ENCODE measurements at places on chromosomes 11 and 22.

- DNase-seq: no peak
Observed at GRCh38 chr22:35984183-35985175, 44.1 kb downstream of the RBFOX2 start.

DNA sequence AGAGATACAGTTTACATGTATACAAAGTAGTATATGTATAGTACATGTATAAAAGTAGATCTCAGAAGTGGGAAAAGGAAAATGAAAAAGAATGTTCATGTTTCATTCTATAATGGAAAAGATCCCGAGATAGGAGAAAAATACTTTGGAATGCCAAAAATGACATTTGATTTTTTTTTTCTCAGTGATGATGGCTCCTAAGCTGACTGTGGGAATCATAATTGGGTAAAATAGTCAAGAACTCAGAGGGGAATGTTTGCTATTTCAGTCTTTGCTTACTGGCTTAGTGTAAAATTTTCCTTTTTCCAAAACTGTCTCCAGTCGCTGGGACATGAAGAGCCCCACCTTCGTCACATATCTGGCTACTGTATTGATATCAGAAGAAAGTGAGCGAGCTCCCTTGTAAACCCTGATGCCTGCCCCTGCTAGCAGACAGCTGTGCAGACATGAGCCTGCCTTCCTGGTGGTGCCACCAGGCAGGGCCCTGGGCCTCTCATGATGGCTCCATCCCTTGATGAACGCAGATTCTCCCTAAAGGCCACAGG, 944.6 kb downstream of the NTM start:
- no peak for DNase-seq

- DNase-seq: no peak
Observed at GRCh38 chr11:88508759-88509581, 171.4 kb upstream of the CTSC start.

DNA sequence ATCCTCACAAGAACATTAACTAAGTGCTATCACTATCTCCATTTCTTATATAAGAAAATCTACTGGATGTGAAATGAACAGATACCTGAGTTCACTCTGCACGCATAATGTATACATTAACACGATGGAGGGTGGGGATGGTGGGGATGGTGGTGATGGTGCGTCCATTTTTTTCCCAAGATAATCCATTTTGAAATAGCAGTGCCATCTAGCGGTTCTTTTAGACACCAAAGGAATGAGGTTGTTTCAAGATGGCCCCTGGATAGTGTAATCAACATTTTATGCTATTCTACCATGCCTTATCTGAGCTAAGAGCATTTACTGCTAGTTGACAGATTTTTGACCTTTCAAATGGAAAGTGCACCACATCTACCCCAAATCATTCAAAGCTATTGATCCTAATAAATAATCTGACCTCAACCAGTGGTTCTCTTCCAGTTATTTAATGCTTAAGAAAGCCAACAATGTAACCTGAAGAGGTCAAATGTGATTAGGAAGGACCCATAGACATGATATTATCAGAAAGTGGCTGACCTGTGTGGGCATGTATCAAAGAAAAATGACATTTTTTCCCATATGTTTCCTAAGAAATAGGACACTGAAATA, 714.7 kb upstream of the TENM4 start:
- peak; percentile 18 for DNase-seq

- no peak for DNase-seq
Observed at GRCh38 chr22:17952273-17952801, 72.0 kb downstream of the MICAL3 start.

- DNase-seq: no peak
Observed at GRCh38 chr11:68812526-68812925, 29.2 kb downstream of the CPT1A start.

- DNase-seq: no peak
Observed at GRCh38 chr11:7851391-7851790, 54.6 kb upstream of the OR5P2 start.

GRCh38 chr22:24117942-24118341, 63.3 kb upstream of the SUSD2 start:
- DNase-seq: no peak

DNA sequence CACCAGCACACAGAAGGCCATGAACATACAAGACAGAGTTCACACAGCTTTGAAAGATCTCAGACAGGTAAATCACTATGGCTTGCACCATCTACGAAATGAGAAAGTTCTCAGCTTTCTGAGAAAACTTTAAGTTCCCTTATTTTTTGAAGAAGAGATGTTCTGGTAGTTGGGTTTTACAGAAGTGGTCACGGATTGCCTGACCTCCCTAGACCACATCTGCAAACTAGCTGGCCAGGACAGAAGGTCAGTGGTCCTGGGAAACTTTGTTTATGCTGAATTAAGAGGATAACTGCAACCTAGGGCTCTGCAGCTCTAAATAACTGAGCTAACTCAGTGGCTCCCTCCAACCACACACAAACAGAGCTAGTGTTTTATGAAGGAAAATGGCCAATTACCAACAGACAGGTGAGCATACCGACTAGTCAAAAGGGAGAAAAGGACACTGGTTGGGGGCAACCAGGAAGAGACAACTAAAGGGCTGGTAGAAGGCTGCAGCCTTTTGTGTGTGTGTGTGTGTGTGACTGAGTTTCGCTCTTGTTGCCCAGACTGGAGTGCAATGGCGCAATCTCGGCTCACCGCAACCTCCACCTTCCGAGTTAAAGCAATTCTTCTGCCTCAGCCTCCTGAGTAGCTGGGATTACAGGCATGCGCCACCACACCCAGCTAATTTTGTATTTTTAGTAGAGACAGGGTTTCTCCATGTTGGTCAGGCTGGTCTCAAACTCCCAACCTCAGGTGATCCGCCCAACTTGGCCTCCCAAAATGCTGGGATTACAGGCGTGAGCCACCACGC, 8.5 kb upstream of the SCN2B start:
- DNase-seq: no peak

DNA sequence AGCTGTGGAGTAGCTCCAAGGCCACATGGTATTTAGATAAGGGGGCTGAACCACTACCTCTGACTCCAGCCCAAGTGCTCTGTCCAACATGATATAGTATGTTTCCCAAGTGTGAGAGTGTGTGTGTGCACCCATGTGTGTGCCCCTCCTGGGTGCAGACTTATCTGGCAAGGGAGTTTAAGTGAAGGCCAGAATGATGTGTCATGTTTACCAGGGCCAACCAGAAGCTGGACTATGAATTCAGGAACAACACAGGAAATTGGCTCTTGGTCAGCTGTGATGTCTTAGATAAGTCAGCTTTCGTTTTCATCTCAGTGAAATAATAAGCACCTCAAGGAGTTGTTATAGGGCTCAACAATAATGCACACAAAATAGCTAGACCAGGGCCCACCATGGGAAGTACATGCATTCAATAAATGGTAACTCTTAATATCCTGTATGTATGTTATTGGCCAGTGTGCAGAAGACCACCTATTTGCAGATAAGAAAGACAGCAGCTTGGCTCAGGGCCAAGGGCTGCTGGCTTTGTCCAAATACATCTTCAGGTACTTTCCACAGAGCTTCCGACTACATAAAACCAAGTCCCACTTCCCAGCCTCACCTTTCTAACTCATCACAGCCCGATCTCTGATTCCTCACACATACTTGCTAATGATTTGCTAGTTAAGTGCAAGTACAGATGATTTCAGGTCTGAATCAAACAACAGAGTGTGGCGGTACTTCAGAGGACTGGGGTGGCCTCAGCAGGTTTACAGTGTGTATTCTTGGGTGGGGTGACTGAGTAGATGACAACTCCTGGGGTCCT, 120.9 kb downstream of the ME3 start:
- DNase-seq: no peak

DNA sequence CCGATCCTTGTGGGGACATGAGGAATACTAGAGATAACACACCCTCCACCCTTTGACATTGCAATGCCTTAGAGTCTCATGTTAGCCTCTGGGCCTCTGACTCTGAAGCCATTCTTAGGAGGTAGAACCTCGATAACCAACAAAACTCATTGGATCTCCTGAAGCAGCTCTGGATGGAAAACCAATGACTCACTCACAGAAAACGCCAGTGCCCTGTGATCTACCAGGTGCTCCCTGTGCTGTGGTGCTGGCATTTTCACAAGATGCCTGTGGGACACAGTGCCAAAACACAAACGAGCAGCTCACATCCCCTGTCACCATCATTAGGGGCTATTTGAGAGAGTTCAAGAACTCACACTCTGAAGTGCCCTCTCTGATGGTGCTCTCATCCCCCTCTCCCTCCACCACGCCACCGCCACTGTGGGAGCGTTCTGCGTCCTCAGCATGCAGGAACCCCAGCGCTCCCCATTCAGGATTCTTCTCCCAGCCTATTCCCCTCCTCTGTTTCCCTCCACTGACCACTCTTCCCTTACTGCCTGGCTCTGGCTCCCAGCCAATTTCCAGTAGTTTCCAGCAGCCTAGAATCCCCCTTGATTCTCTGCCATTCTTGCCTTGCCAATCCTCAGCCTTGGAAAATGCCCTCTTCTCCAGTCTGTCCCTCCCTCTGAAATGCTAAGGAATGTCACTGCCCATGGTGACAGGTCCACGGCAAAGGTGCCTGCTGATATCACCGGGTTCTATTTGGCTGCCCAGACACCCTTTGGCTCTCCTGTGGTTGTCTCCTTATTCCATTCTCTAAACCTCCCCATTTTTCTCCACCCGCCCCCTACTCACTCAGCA, 4.7 kb upstream of the POLD4 start:
- no peak for DNase-seq

- no peak for DNase-seq
Observed at GRCh38 chr11:45141631-45142030, 4.8 kb upstream of the PRDM11 start.

DNA sequence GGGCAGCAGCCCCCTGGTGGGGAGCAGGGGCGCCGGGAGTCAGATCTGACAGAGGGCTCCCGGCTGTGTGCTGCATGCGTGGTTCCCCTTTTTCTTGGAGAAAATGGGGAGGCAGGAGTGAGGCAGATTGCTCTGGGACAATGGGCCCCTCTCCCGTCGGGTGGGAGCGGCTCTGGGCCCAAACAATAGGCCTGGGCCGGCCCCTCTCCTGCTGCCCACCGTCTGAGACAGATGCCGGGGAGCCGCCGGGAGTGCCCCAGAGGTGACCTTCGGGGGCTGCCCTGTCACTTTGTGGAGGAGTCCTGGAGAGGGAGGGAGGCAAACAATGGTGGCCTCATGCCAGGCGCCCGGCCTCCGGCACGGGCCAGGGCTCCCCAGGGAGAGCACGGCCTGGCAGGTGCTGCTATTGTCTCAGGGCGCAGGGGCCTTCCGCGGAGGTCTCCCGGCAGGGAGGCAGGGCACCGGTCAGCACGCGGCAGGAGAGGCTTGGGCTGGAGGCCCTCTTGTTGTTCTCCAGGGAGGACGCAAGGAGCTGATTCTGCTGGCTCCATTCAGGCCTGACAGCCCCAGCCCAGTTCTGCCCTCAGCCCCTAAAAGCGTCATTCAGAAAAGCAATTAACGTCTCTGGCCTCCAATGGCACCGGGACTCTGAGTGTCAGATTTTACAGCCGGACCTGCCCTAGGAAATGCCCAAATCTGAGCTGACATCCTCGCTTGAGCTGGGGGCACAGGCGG, 44.8 kb downstream of the SMIM38 start:
- no peak for DNase-seq

GRCh38 chr11:45754261-45754709, 50.7 kb upstream of the SLC35C1 start:
- DNase-seq: no peak

- no peak for DNase-seq
Observed at GRCh38 chr11:75345455-75346160, 5.9 kb downstream of the ARRB1 start.

- no peak for DNase-seq
Observed at GRCh38 chr11:129911298-129911697, 15.9 kb upstream of the NFRKB start.

DNA sequence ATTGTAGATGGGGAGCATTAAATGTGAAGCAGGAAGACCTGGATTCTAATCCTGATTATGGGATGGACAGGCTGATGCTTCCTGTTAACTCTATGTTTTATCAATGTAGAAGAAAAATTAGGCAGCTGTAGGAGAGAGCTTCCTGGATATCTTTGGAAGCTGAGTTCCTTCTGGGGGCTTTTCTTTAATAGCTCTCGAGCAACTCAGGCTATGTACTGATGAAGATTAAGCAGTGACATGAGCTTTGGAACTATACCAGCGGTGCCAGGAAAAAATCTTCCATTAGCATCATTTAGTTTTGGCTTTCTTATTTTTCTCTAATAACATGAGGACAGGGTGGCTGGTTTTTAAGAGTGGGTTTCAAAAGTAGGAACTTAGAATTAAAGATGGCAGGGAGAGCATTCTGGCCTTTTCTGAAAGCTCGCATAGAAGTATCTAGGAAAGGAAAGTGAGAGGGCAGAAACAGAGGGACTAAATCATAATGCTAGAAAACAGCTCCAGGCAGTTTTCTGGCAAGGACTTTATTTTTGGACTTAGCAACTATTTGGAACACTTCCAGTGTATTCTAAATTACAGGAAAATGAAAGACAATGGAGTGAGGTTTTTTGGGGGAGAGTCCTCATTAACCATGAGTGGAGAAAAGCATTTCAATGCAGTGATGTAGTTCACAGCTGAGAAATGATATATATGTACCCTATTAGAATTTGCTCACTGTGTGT, 69.2 kb upstream of the RRM1 start:
- peak; percentile 61 for DNase-seq

GRCh38 chr11:2666401-2666741, 33.4 kb downstream of the KCNQ1OT1 start:
- DNase-seq: no peak

- DNase-seq: no peak
Observed at GRCh38 chr22:31105282-31105929, 2.0 kb downstream of the SELENOM start.

DNA sequence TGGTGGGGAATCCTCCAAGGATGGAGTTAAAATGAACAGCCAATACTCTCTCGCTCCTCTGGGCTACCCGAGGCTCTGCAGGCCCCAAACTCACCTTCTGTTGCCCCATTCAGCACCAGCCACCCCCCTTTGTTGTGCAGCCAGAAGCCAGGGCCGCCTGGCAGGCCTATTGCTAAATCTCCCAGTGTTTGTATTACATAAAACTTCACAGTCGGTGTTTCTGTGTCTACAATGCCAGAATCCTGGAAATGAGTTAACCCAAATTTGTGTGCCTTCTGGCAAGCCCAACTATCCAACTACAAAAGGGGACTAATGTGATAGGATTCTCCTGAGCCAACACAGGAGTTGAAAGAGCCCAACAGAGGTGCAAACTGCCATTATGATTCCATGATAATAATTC, 9.3 kb downstream of the KCNJ5 start:
- DNase-seq: no peak

DNA sequence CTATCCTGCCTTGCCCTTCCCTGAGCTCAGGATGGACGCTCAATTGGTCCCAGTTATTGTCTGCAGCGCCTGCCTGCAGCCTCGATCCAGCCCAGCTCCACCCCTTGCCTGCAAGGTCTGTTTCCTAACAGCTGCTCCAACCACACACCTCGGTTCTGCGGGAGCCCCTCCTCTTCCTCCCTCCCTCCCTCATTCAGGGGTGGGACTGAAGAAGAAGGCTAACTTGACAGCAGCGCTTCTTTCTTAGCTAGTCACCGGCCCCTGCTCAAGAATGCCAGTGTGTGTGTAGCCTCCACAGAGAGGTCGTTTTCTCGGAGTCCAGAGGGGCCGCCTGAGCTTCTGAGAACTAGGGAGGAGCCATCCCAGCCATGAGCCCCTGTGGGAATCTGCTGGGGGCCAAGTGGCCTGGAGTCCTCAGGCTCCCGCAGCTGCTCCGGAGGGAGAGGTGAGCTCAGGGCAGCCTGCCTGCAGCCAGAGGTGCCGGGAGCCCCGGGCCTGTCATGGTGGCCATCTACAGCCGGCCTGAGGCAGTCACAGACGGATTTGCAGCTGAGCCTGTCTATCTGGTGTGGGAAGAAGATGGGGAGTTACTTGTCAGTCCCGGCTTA, 36.1 kb downstream of the LIMK2 start:
- peak; percentile 78 for DNase-seq
